ENCODE measurements at places on chromosomes 7 and 10.

DNA sequence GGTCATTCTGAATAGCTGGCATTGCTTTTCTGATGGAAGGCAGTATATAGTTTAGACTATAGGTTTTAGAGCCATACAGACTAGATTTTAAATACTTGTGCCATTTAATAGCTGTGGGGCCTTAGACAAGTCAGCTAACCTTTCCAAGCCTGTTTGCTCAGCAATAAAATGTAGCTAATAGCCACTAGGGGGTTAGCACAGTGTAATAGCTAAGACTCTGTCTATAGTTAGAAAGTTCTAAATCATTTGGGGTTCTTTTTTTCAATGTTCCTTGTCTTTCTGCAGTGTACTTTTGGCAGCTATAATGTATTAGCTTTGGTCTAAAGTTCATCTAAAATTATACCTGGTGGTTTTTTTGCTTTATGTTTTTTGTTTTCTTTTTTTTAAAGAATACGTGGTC lies 7.5 kb upstream of the KIFBP start:
- DNase-seq: no peak

- no peak for DNase-seq
These were observed 182.2 kb downstream of the POLR1F start for GRCh38 chr7:19526639-19527038.

- DNase-seq: no peak
These were observed 713.1 kb downstream of the GATA3 start for GRCh38 chr10:8767591-8767990.

GRCh38 chr7:25408012-25408687 lies 179.9 kb upstream of the NPVF start:
- no peak for DNase-seq

GRCh38 chr10:2351566-2351965 lies 614.2 kb upstream of the ADARB2 start:
- DNase-seq: no peak

GRCh38 chr10:19728376-19728775 lies 87.9 kb upstream of the PLXDC2 start:
- no peak for DNase-seq

DNA sequence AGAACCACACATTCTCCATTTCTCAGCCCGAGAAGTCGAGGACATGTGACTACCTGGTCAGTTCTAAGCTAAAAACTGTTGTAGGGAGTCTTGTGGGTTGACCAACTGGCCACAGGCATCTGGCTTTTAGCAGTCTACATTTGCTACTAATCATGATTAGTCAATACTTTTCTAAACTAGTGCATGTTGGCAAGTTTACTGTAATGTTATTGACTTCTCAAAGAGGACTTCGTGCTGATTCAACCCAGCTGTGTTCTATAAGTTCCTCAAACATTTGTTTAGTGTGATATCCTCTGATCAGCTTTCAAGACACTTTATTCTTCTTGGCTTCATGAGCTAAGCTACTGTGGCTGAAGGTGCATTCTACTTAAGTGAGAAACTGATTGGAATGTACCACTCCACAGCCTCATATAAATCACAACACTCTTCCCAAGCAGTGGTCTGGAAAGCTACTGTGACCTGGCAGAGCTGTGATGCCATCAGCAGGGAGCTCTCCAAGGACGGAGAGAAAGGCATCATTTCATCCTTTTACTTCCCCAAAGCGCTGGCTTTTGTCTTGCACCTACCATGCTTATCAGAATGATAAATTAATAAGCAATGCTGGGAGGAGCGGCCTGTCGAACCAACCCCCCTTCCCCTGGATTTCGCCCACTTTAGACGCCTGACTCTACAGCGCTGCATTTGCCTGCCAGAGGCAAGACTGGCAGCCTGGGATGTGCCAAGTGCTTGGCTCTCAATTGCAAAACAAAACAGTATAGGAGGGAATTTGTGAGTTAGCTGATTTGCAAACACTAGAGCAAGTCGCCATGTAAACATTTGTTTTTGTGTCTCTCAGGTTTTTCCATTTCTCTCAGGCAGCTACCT lies 206.7 kb upstream of the PLXNA4 start:
- no peak for DNase-seq

DNA sequence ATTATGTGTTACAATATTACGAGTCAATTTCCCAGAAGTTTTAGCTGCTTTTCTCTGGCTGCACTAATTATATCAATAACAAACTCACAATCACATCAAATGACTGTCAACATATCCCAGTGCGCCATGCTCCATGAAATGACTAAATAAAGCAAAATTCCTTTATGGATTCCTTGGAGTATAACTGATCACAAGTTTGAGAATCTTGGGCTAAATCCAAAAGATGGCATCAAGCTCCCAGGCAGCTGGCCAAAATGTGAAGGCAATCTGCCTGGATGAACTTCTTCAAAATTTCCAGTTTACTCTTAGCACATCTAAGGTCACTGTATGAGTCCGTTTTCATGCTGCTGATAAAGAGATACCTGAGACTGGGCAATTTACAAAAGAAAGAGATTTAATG lies 210.8 kb downstream of the CCSER2 start:
- DNase-seq: no peak

GRCh38 chr7:73572767-73573186 lies 5.6 kb downstream of the TBL2 start:
- DNase-seq: no peak

GRCh38 chr7:157497744-157498651 lies 161.2 kb downstream of the DNAJB6 start:
- DNase-seq: no peak

GRCh38 chr7:116342125-116342524 lies 131.8 kb downstream of the TES start:
- DNase-seq: no peak

GRCh38 chr10:5400468-5401240 lies 4.0 kb downstream of the TUBAL3 start:
- DNase-seq: no peak

GRCh38 chr10:71627230-71627939 lies 92.2 kb downstream of the C10orf105 start:
- no peak for DNase-seq

DNA sequence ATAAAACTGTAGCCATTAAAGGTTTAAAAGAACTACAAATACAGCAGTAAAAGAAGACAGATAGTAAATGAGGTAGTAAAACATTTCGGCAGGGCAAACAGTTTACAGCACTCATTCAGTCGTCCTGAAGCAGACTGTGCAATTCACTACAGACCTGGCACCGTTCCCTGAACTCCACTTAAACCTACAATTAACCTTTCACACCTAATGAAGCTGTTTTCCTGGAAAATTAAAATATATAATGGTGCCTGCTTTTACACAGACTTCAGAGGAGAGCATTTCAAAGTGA lies 335.3 kb downstream of the GFRA1 start:
- DNase-seq: no peak

DNA sequence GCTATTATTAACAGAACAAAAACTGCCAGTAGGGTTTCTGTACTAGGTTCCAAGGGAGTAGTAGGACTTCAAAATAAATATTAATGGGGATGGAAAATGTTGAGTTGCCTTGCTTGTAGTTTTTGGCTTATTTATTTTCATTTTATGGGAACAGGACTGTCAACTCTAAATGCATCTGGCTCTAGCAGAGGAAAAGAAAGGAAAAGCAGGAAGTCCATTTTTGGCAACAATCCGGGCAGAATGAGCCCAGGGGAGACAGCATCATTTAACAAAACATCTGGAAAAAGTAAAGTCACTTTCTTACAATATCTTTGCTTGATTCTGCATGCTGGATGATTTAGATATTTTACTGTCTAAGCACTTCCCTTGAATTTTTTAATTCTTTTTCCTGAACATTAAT lies 69.4 kb downstream of the NOC3L start:
- DNase-seq: no peak

DNA sequence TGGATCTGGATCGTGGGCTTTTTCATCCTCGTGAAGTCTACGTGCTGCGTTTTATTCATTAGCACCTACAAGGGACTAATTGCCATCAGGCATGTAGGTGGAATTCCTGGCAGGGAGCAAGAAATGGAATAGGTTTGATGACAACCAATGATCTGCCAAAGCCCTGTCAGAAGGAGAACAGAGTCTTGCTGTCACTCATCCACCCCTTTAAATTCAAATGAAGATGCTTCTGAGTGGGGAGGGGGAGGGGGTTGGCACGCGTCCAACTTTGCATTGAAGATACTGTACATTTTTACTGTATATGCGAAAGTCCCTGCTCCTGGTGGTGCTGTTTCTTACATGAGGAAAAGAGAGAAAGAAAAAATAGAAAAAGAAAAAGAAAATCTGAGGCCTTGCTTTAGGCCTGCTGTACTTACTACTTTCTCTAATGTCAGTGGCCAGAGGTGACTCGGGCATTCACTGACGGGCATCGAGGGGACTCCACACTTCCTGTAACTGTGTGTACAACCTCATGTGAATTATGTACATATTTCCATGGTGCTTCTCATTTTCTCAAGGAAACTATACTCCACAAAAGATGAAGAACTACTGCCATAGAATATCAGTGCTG lies 569.1 kb downstream of the INHBA start:
- no peak for DNase-seq

DNA sequence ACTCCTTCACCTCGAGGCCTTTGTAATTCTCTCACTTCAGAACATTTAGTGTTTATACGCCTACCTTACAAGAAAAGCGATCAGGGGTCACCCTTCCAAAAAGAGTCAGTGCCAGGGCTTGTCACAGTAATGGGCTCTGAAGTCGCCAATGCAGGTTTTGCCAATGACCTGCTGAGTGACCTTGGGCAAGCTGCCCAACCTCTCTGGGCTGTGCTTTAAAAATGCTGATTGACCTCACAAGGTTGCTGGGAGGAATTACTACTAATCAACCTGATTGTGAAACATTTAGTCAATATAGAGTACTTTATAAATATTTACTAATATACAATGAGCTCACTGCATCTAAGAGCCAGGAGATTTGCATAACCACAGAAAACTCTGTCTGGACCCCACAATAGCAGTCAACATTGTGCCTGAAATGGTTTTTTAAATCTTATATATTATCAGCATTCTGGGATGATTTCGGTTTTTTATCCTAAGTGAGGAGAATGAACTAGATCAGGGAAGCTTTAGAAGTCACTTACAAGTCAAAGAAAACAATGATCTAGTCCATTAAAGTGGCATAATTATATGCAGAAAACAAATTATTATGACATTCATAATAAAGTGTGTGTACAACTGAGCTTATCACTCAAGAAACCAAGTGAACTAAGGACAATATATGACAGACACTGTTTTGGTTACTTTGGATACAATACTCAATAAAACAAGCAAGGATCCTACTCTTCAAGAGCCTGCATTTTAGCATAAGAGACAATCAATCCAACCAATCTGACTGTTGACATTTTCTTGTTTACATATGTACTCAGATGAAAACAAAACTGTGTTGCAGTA lies 290.5 kb downstream of the SORCS1 start:
- no peak for DNase-seq

DNA sequence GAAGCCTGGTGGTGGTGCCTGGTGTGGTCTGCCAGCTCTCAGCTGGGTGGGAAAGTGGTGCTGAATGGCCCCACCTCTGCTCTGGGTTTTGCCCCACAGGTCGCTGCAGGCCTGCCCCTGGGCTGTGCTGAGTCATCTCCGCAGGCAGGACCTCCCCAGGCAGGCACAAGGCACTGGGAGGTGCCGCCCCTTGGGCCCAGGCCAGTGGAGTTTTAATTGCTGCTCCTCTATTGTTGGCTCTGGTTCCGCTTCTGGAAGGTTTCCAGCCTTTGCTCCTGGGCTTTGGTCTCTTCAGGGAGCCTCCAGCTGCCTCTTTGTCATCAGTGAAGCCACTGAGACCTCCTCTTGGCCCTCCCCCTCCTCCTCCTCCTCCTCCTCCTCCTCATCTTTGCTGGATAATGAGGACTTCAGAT lies 180.3 kb upstream of the GRB10 start:
- DNase-seq: no peak

- no peak for DNase-seq
These were observed 23.5 kb upstream of the SAMD9L start for GRCh38 chr7:93171606-93172226.
